Small intestine (tissue), 16 donors: ENCODE measurements at places on chromosomes 11 and 22.
A peak's percentile ranks its signal among the peaks of the same experiment; 100 is the strongest.

DNA sequence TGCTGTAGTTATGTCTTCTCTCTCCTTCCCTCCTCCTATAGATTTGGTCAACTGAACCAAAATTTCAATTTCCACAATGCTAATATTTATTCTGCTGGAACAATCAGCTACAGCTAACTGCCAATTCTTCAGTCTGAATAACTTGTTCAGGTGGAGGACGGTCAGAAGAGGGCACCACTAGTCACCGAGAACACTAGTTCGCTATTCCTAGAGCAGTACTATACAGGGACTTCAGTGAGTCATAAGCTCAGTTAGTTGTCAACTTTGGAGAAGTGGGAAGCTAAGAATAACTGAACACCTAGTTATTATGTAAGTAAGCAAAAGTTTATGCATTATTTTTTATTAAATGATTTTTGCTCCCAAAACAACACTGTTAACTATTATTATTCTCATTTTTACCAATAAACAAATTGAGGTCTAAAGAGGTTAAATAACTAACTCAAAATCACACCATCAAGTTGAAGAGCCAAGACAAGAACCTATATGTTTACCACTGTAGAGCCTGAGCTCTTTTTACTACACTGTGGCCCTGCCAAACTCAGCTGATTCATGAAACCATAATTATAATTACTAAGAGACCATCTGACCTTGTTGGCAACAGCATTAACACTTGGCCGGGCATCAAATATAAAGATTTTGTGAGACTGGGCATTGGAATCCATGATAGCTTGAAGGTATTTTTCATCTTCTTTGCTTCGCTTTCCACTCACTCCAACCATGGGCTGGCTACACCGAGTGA, 59.0 kb downstream of the CEP57 start:
- DNase-seq: peak; percentile 66

DNA sequence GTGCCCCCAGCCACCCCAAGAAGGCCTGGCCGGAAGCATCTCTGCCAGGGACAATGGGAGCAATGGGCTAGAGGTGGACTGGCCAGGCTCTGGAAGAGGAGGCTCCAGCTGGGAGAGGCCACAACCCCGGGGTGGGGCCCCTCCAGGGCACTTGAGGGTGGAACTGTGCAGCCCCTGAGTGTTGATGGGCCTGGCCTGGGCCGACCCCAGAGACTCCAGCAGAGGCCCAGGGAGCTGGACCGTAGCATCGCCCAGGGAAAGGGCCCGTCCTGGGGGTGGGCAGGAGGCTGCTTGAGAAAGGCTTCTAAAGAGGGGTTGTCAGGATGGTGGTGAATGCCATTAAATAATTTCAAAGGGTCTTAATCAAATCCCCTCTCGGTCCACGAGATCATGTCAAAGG, 30.4 kb downstream of the CDKN1C start:
- no peak for DNase-seq

DNA sequence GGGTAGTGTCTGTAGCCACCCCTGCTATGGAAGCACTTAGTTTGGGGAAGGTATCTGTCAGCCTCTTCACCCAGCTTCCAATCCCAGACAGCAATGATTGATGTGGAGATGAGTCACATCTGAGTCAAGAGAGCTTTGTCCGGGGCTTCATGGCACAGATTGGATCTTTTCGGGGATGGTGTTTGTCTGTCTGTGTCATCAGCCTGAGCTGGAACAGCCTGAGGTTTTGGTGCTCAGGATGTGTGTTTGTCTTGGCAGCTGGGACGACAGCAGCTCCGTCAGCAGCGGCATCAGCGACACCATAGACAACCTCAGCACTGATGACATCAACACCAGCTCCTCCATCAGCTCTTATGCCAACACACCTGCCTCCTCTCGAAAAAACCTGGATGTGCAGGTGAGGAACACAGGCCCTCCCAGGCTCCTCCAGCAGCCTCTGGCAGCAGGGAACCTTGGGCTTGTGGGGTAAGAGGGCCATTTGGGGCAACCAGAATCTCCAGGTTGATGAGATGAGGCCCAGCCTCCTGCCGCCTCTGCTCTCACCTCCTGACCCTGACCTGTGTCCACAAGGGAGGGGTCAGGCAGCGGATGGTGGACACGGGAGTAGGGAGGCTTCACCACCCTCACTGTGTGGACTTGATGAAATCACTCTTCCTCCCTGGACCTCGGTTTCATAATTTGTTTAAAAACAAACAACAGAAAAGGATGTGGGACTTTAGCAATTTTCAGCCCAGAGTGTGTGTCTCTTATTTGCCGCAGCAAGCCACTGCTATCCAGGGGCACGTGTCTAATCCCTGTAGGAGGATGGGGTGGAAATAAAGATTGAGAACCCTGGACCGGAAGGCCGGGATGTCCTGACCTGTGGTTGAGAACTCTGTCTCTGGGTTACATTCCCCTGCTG, 124.3 kb downstream of the DBX1 start:
- DNase-seq: no peak

DNA sequence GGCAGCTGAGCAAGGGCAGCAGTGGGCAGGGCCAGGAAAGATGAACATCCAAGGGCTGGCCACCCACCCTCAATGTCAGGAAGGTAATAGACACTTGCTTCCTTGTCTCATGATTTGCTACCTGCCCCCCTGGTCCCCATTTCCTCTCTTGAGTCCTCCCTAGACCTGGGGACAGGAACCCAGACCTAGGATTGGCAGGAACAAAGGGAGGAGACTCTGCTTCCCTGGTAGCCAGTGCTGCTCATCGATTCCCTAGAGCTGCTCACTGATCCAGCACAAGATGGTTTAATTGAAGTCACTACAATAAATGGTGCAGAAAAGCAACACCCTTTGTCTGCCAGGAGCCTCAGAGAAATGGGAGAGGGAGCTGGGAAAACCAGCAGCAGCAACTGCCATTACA, 67.8 kb upstream of the CHST1 start:
- DNase-seq: no peak

- no peak for DNase-seq
These were observed 4.4 kb downstream of the NDUFV1 start for GRCh38 chr11:67611165-67611564.

GRCh38 chr11:95148938-95149337, 59.3 kb downstream of the ENDOD1 start:
- no peak for DNase-seq

GRCh38 chr11:126918556-126918955, 82.0 kb downstream of the KIRREL3 start:
- no peak for DNase-seq

DNA sequence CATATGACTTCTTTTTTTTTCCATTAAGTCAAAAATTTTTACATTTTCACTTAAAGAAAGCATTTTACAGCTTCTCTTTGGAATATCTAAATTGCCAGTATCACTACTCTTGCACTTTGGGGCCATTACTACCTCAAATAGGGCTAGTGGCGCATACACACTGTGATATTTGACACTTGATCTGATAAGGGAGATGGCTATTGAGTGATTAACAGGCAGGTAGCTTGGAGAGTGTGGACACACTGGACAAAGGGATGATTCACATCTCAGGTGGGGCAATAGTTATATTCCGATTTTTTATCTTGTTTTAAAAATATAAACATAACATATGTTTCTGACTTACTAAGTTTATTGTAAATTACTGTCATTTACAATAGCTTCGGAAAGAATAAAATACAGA, 2219.9 kb downstream of the LRRC4C start:
- DNase-seq: no peak

DNA sequence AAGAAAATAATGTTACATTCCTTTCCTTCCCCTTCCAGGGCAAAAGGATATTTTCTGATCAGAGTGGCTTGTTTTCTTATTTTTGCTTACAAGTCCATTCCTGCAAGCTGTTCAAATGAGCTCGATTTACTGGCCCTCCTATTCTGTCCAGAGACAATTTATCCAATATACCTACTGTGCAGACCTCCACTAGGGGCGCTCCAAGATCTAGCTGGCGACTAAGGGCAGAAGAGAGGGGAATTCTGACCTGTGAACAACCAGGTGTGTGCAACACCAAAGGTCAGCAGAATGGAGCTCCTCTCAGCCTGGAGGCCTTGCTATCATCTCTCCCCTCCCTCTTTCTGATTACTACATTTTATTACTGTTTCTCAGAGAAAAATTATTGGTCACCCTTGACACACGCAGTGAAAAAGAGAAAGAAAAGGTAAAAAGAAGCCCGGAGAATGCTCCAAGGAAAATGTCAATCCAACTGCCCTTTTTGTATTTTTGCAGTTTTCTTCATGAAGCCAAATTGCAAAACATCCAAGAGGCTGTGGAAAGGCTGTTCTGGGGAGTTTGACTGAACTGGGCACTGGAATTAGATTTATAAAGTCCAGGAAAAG, 3.2 kb downstream of the SEZ6L start:
- DNase-seq: peak; percentile 58

DNA sequence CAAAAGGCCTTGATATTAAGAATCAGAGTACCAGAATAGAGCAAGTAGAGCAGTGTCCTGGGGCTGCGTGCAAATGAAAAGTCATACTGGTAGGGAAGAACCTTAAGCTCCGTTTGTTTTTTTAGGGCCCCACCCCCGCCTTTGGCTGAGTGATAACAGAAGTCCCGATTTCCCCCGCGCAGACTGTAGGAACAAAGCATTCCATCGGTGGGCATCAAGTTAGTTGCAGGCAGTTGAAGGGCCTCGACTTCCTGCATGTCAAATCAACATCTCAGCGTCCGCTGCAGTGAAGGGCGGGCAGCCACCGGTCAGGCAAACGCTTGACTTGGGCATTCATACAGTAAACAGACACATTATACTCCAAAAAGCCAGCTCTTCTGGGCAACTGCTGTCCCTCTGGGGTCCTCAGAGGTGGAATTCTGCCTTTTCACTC, 11.7 kb downstream of the LRP4 start:
- no peak for DNase-seq

DNA sequence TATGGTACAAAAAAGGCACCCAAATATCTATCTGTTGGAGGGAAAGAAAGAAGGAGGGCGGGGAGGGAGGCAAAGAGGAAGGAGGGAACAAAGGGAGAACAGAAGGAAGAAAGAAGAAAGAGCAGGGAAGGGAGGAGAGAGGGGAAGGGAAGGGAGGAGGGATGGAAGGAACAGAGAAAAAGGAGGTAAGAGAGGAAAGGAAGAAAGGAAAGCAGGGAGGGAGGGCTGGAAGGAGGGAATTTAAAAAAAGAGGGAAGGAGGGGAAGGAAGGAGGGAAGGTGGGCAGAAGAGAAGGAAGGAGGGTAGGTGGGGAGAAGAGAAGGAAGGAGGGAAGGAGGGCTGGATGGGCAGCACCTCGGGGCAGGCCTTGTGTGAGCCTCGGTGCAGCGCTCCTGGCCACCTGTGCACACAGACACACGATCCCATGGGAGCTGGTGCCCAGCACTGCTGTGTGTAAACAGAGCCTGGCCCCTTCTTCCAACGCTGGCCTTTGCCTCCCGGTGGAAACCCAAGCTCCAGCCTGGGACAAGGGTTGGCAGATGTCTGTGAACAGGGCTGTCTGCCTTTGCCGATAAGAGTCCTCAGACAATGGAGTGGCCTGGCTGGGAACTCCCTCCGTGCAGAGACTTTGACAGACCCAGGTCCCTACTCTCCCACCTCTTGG, 23.2 kb downstream of the SMIM38 start:
- DNase-seq: no peak

DNA sequence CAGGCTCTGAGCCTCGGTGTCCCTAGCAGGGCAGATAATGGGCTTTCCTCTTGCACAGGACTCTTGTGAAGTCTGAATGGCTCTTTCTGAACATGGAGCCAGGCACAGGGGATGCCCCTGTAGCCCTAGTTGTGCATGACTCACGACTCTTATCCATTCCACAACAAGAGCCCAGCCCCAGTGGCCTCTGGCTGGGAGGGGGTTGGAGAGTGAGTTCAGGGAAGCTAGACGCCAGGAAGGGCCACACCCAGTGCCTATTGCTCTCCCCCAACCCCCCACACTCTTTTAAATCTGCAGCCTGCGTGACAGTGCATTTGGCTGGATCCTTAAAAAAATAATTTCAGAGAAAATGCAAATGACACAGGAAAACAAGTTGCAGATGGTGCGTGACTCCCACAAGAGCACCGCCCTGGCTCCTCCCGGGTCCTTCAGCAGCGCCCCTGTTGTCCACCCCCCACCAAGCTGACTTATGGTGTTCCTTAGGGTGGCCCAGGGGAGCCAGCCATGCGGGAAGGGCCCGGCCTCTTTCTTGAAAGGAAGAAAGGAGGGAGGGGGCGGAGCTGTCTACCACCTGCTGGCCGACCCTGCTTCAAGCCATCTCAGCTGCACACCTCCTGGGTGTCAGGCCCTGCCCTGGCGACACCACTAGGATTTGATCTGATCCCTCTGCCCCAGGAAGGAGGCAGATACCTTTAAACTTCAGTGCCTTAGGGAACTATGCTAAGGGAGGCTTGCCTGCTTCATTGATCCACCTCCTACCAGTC, 74.7 kb downstream of the MN1 start:
- peak; percentile 42 for DNase-seq

- DNase-seq: no peak
These were observed 45.8 kb downstream of the NCAM1 start for GRCh38 chr11:113006896-113007445.

GRCh38 chr11:125081098-125081798, 18.1 kb downstream of the SLC37A2 start:
- DNase-seq: no peak

DNA sequence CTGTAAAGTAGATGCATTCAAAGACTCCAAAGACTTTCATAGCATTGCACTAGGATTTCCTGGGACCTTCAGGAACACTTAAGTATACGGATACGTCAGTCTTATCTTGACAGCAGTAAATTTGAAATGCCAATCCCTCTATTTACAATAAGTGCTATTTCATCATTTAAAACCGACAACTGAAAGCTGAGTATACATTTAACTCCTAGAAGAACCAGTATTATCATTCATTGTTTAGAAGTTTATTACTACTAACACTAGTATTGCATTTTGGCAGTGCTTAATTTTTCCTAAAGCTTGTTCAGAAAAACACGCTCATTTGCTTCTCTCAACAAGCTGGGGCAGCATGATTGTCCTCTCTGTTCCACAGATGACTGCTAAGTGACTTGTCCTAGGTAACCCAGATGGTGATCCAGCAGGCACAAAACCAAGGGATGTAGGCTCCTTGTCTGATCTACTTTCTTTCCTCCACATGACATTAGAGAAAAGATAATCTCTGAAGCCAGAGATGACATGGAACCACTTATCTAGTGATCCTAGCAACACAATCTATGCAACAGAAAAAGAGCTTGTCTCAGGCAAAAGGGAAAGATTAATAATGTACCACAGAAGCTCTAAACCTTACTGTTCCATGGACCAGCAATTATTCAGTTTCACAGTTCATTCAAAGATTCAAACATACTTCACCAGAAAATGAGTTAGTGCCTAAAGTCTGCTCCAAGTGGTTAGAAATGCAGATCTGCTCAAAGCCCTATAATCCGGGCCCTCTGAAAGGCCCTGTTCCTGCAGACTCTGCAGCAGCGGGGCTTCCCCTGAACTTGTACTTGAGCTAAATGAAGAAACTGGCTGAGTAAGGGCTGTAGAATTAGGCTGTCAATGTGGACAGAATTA, 5.2 kb downstream of the MAML2 start:
- peak; percentile 68 for DNase-seq

- DNase-seq: no peak
These were observed 125.6 kb downstream of the BCR start for GRCh38 chr22:23305922-23306374.

DNA sequence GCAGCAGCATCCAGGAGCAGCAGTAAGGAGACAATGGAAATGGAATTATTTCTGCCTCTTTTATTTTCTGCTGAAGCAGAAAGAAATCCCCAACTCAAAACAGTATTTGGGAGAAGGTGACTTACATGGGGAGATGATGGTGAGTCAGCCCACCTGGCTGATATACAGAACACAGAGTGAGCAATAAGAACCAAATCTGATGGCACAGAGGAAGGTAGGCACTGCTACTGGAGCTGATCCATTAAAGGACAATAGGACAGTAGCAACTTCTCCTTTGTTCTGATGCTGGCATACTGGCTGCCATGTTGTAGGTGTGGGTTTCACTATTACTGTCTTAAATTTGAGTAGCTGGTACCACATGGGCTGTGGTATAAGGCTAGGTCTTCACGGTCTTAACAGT, 45.2 kb downstream of the CLPB start:
- no peak for DNase-seq
